NCI-H1092 (cell line): ENCODE measurements at places on chromosomes 1 and 21.

GRCh38 chr1:4671828-4672227, 17.4 kb downstream of the AJAP1 start:
- DNase-seq = no peak

GRCh38 chr1:25091658-25092057, 140.6 kb downstream of the SYF2 start:
- no peak for DNase-seq

DNA sequence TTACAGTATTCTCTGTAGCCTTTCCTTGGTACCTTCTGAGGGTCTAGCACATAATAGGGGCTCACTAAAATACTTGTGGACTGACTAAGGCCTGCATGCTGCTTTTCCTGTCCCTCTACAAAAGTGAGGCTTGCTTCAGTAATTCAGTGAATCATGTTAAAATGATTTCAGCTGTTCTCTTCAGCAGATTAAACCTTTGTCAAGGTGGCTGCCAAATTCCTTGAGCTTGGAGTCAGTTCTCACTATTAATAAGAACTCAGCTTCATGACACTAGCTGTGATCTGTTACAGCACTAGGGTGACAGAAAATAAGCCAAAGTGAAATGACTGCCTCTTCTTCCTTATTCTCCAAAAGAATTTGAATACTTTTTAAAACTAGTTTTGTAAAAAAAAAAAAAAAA, 128.8 kb downstream of the KCNN3 start:
- DNase-seq = no peak

DNA sequence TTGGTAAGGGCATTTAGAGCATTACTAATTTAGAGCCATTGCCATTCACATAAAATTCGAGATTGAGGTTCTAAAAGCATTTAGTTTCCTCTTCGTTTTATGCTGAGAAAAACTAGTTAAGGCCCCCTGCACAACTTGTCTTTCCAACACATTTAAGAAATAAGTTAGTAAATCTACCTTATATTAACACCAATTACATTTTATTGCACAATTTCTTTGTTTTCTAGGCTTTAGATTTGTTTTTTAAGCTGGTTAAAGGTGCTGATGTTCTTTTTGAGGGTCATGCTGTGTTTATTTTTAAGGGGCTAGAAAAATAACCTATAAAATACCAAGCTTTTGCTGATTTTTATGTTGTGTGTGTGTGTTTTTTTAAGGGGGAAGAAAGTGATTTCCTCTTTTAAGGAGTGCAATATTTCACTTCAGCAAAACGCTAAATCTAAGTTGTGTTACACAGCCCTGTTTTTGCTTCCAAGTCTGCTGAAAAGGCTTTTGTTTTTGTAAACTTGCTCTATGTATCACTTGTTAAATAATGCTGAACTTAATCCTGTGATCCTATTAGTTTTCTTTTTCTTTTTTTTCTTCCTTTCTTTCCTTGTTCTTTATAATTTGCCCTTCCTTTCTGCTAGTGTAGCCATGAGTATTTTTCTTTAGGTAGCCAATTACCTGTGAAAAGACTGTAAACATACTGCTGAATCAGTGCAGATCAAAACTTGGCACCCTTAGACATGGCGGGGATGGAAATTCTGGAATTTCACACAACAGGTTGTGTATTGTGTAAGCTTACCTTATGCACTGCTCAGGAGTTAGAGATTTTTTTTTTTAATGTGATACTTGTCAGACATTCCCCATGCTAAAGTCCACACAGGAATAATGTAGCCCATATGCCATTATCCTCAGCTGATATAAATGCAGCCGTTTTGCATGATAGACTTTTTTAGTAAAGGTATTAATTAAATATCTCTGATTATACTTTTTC, 1.5 kb downstream of the CEPT1 start:
- DNase-seq = no peak

- no peak for DNase-seq
Observed at GRCh38 chr1:24709791-24710441, 35.3 kb upstream of the CLIC4 start.

DNA sequence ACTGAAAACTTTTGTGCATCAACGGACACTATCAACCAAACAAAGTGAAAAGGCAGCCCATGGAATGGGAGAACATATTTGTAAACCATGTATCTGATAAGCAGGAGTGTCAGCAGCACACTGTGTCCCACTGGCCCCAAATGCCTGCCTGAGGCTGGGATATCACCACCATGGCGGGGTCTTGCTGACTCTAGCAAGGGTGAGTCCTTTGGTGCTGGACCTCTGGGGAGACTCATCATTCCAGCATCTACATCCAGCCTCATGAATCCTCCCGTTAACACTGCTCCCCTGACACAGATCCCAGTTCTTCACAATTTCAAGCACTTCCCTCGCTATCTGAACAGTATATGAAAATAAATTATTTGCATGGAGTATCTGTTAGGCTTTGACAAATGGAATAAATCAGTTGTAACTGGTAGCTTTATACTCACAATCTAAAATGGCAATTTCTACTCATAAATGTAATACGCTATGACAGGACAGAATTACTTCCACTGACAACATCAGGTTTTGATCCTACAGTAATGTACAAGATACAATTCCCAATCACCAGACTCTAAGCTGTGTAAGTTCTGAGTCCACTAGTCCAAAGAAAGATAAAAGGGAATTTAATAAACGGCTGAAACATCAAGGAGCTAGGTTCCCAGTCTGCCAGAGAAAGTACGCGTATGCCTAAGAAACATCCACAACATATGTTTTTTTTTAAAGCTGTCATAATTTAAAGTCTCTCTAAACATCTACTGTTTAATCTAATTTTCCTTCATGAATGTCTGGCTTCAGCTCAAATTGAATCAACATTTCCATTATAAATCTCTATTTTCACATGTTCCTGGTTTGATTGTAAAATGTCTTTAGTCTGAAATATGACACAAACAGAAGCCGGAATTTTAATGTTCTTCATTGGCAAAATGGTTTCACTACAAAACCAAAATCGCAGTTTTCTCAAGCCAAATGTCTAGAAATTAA, 95.1 kb downstream of the SIPA1L2 start:
- no peak for DNase-seq

- no peak for DNase-seq
Observed at GRCh38 chr1:99737016-99737415, 29.4 kb downstream of the FRRS1 start.

GRCh38 chr1:32007591-32007940, 6.1 kb upstream of the KHDRBS1 start:
- DNase-seq = no peak

- no peak for DNase-seq
Observed at GRCh38 chr1:167502192-167502551, 16.2 kb downstream of the CD247 start.

DNA sequence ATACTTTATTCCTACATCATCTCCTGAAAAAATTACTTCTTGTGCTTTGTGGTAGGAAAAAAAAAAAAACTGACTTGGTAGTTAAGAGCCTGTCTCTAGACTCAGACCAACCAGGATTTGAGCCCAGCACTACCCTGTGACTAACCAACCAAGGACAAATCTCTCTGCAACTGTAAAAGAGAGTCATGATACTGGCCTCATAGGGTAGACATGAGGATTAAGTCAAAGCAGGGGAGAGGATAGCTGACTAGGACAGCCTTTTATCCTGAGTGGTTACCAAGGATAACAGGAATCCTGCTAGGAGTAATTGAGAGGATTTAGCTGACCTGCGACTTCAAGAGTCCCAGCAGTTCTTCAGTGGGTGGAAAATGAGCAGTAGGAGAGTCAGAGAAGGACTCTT, 112.8 kb downstream of the C1orf21 start:
- DNase-seq = no peak

DNA sequence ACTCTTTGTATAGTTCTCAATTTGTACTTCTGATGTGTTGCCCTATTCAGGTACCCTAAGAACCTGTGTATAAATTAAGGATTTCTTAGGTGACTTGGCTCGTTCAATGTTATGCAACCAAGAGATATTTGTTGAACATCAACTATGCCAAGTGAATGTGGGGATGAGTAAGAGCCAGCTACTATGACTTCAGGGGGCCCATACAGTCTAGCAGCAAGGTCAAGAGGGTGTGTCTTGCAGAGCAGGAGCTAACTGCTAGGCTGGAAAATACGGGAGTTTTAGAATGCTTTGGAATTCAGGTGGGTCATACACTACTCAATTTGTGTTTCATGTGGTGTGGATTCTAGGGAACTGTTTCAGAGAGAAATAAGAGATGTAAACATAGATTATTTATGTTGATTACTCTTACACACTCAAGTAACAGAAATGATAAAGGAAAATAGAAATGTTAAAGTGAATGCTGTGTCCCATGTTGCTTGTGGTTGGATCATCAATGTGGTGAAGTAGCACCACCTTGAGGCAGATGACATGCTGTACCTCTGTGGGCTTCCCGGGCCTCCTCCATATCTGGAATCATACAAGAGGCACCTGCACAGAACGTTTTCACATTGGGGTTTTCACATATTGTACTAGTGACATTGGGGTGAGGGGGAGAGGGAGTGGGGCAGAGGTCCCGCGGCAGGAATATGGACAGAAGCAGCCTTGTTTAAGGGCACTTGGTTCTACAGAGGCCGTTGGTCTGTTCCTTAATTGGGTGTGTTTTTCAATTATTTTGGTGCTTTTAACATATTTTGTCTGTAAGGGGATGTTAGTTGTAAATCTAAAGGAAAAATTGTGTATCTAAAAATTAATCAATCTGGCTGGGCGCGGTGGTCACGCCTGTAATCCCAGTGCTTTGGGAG, 12.4 kb downstream of the ARPC5 start:
- DNase-seq = peak; percentile 47

- DNase-seq = no peak
Observed at GRCh38 chr1:58979677-58980076, 195.8 kb upstream of the JUN start.

DNA sequence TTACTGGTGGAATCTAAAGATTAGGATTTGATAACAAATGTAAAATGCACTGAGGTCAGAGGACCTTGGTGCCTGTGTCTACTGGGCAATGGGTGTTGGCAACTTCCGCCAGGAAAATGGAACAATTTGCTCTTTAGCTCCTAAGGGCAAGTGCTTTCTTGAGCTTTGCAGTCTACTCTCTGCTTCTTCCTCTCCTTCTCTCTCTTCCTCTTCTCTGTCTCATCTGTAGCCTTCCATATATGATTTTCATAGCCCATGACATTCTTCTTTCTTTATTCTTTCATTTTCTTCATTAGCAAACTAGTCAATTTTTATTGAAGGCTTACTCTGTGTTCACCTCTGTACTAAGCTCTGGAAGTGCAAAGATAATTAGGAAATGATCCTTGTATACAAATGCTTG, 35.5 kb downstream of the OVGP1 start:
- DNase-seq = no peak

DNA sequence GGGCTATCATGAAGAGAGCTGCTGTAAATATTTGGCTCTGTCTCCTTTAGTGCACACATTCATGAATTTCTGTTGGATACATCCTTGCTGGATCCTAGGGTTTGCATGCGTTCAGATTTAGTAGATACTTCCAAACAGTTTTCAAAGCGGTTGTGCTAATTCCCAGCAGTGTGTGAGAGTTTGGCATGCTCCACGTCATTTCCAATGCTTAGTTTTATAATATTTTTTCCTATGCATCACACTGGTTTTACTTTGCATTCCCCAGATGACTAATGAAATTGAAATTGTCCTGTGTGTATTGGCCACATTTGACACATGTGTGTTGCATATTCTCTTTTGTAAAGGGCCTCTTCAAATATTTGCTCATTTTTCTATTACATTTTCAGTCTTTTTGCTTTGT, 18.5 kb upstream of the AADACL3 start:
- no peak for DNase-seq

GRCh38 chr1:26363549-26364448, 8.8 kb downstream of the ZNF683 start:
- DNase-seq = peak; percentile 56

GRCh38 chr1:201531551-201532425, 7.1 kb upstream of the NAV1 start:
- DNase-seq = no peak

GRCh38 chr1:46218443-46218842, 15.3 kb downstream of the LURAP1 start:
- no peak for DNase-seq

GRCh38 chr1:218317061-218317460, 28.1 kb upstream of the TGFB2 start:
- DNase-seq = no peak

DNA sequence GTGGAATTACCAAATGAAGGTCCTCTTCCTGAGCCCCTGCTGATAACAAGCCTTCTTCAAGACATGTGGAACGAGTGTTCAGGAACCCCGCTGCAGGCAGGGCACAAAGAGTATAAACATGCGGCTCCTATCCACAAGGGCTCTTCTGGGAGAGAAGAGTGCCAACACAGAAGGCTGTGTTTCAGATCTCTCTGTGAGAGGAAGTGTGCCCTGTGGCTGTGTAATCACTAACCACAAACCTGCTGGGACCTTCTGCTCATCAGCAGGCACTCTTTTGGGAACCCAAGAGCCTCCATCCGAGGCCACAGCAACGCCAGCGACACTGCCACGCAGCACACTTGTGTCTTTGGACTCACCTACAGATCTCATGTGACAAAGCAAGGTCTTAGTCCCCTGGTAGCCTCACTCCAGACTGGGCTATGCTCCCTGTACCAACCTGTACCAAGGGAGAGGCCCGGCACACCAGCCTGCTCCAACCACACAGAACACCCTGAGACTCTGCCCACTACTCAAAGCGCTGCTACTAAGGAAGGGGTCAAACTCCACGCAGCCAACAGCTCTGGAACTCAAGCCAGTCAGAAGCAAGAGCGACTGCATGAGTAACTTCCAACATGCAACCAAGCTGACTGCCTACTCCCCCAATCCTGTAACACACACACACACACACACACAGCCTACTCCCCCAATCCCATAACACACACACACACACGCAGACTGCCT, 7.8 kb downstream of the PTTG1IP start:
- no peak for DNase-seq
